ENCODE measurements at places on chromosomes 13 and 19. TPM values are rescaled to one million over a fixed set of nuclear protein-coding genes. Genes with fewer than 3 reads are reported as not detected.

CLASRP gene
- total RNA-seq = 101 TPM

MAP2K2 gene
- 139 TPM for total RNA-seq

DNA sequence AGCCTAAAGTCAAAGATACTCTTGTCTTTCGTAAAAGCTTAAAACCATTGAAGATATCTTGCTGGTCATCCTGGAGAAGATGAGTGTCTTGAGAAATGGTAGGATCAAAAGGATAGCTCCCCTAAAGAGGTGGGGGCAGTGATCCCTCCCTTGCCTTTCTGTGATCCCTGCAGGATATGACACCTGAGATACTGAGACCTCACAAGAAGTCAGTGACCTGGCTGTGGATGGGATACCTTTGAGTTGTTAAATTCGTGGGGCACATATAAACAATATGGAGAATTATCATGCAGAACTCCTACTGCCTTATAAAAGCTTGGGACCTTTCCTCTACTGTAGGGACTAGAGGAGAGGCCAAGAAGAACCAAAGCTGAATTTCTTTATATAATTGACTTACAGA lies 21.4 kb downstream of the STOML3 start:
- no peak for DNase-seq

- DNase-seq = no peak
Observed at GRCh38 chr13:81304121-81304659, 963.3 kb upstream of the SPRY2 start.

DNA sequence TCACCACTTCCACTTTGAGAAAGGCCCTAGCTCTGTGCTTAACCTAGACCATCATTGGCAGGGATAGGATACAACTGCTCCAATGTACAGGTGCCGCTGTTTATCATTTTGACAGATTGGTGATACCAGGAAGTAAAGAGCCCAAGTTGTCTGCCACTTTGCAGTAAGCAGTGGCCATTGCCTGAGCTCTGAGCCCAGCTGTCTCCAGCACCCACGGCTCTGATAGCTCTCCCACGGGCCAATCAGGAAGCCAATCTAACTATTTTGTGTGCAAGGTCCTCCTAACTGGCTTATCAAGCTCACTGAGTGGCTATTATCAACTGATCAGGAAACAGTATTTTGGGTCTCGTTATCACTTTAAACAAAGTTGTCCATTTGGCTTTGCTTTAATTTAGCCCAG lies 181.1 kb downstream of the DCT start:
- DNase-seq = no peak

GRCh38 chr13:91346850-91347201 lies 661 bp upstream of the MIR17HG start:
- no peak for DNase-seq

ZNF90 gene
- total RNA-seq = 3.9 TPM

- DNase-seq = no peak
Observed at GRCh38 chr13:114031631-114032030, 57.8 kb upstream of the C13orf46 start.

DNA sequence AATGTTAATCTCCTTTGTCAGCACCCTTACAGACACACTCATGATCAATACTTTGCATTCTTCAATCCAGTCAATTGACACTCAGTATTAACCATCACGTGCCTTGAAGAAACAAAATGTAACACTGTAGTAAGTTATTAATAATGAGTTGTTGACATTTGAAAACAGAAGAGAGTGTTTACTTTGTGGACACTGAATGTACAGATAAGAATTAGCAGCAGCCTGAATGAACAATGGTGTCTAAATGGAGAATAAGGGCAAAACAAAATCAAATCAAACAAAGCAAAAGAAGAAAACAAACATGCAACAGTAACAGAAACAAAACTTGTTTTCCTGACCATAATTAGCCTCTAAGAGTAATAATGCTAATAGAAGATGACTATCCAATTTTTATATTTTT lies 1191.1 kb upstream of the MIR17HG start:
- no peak for DNase-seq

- DNase-seq = peak; percentile 70
Observed at GRCh38 chr19:6801485-6802086, 29.1 kb downstream of the VAV1 start.

GRCh38 chr13:84038001-84038400 lies 155.7 kb upstream of the SLITRK1 start:
- no peak for DNase-seq

Measured in mucosa of gallbladder (tissue), 1 donor.